ENCODE measurements at places on chromosomes 4 and X.

DNA sequence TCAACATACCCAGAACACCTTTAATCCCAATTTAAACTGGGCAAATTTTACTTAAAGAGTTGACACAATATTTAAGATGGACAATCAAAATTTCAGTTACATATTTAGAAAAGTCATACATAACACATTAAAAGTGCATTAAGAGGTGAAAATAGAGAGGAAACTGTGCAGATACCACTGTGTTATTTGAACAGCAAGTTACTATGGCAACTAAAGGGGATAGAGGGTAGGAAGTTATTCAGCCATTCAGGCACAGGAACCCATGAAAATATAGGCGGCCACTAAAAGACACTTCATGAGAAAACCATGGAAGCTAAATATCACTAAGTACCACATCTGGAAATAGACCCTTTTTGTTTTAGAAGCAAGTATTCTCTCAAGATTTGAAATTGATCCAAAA is 75.1 kb downstream of the PDGFC start:
- DNase-seq = no peak

DNA sequence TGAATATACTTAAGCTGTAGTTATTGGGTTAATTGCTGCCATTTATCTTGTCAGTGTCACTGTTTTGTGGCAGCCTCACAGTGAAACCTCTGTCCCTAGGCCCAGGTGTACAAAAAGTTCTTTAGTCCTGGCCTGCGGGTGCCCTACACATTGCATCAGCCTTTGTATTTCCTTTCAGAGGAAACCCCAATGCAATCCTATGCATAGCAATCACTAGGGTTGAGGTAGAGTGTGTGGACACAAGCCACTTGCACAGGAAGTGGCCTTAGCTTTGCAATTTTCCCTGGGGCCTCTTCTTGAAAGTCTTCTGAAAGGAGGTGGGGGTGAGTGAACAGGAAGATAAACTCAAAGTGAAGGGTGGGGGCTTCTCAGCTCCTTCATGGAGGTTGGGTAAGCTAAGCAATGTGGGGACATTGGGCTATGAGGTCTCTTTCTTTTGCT is 27.8 kb downstream of the VSIG4 start:
- DNase-seq = no peak

GRCh38 chrX:13256603-13257002 is 63.2 kb downstream of the ATXN3L start:
- no peak for DNase-seq

GRCh38 chrX:120726294-120726693 is 96.4 kb upstream of the C1GALT1C1 start:
- DNase-seq = no peak

- DNase-seq = no peak
Measured at GRCh38 chr4:145154573-145154972, 25.8 kb downstream of the OTUD4 start.

DNA sequence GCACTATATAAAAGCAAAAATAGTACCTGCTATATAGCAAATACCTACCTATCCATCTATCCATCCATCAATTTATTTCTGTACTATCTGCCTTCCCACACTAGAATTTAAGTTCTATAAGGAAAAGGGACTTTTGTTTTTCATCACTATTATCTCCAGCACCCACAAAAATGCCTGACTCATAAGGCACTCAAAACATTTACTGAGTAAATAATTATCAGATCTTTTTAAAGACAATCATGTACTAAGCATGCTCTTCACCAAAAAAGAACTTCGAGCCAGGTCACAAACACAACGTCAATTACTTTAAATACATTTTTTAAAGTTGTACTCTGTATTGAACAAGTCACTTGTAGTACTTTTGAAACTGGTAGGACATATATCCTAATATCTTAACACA is 119.9 kb downstream of the FBXW7 start:
- DNase-seq = peak; percentile 7

DNA sequence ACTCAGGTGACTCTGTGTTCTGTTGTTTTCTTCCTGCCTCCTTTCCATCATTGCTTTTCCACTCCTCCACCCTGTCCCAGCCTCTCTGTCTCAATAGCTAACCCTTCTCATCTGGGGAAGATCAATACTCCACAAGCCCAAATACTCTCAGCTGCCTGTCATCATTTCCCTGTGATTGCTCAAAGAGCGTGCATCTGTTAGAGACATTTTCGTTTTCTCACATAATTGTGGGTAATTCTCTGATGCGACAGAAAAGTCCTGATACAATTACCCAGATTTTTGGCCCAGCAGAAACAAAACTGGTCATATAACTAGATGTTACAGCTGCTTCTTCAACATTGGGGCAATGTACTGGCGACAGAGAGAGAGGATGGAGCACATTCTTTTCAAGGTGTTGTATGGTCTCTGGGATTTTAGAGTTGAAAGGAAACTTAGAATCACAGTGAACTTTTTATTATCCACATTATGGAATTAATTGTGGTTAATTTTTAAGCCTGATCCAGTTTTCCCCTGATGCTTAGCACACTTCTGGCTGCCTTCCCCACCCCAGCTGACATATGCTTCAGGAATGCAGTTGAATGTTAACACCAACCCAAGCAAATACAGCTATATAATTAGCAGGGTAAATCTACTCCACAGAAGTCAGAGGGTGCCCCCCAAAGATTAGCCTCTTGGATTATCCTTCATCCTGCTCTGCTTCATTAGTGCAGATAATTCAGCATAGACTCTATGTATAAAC is 171.4 kb upstream of the ANXA3 start:
- peak; percentile 46 for DNase-seq

GRCh38 chr4:90240333-90240732 is 113.1 kb downstream of the CCSER1 start:
- DNase-seq = no peak
